ENCODE measurements at places on chromosomes 6 and 20. TPM values are rescaled to one million over a fixed set of nuclear protein-coding genes. Genes with fewer than 3 reads are reported as not detected.

Gene MYCT1
- 5.0 TPM for total RNA-seq

Gene SIRPB1
- total RNA-seq, result 2.1 TPM

Gene PNLDC1
- not detected for total RNA-seq

Gene SEMG1
- total RNA-seq, result not detected

Gene TSPO2
- not detected for total RNA-seq

Gene LY6G6F
- total RNA-seq, result not detected

Gene EEF1A2
- 3.3 TPM for total RNA-seq

Gene CDH26
- 1.7 TPM for total RNA-seq

All from Peyer's patch (tissue), 4 donors.